ENCODE measurements at places on chromosomes 7 and 10. TPM values are rescaled to one million over a fixed set of nuclear protein-coding genes. Genes with fewer than 3 reads are reported as not detected.

The PNLIPRP2 gene
- not detected for total RNA-seq

The PRRT4 gene
- total RNA-seq = 1.8 TPM

The GLI3 gene
- total RNA-seq = 3.1 TPM

The PON1 gene
- total RNA-seq = not detected

The DLG5 gene
- total RNA-seq = 15.0 TPM

The MTURN gene
- total RNA-seq = 18.3 TPM

The MAGI2 gene
- total RNA-seq = 1.3 TPM

The PRKAR2B gene
- total RNA-seq = 0.54 TPM
